ENCODE measurements at places on chromosomes 2 and 18.
A peak's percentile ranks its signal among the peaks of the same experiment; 100 is the strongest.

DNA sequence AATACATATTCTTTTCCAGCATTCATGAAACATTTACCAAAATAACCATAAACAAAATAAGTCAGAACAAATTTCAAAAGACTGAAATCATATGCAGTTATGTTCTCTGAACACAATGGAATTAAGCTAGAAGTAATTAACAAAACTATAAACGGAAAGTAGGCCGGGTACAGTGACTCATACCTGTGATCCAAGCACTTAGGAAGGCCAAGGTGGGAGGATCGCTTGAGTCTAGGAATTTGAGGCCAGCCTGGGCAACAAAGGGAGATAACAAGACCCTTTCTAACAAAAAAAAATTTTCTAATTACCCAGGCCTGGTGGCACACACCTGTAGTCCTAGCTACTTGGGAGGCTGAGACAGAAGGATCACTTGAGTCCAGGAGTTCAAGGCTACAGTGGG lies 14.9 kb downstream of the ATAD2B start:
- no peak for DNase-seq

GRCh38 chr2:230170532-230170931 lies 49.3 kb downstream of the SP110 start:
- DNase-seq: no peak

DNA sequence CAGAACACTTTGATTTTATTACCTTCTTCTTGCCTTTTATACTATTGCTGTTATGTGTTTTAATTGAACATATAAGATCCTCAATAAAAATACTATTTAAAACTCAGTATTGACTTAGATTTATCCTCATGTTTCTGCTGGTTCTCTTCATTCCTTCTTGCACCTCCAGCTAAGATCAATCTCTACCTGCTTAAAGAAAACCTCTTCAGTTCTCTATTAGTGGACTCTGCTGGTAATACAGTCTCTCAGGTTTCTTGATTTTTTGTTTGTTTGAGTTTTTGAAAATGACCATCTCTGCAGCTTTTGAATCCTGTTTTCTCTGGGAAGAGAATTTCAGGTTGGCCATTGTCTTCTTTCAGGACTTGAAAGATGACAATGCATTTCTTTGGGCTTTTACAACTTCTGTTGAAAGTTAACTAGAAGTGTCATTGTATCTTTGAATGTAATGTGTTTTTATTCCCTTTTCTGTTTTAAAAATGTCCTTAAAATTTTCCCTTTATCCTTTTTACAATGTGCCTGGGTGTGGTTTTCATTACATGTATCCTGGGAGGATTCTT lies 29.8 kb upstream of the TMEM131 start:
- DNase-seq: no peak

DNA sequence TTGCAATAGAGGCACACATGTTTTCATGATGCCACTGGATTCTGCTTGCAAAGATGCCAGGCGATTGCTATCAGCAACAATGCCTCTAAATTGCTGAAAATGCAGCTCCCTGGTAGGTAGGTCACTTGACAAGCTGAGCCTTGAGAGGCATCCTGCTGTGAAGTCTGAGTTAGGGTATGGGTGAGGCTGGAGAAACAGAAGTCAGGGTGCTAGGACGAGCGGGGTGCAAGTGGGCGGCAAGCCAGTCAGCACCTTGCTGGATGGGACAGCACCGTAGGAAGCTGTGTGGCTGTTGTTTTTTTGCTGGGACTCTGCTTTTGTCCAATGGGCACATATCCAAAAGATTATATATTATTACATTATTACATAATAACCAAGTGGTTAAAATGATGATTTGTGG lies 10.5 kb upstream of the CLIP4 start:
- no peak for DNase-seq

DNA sequence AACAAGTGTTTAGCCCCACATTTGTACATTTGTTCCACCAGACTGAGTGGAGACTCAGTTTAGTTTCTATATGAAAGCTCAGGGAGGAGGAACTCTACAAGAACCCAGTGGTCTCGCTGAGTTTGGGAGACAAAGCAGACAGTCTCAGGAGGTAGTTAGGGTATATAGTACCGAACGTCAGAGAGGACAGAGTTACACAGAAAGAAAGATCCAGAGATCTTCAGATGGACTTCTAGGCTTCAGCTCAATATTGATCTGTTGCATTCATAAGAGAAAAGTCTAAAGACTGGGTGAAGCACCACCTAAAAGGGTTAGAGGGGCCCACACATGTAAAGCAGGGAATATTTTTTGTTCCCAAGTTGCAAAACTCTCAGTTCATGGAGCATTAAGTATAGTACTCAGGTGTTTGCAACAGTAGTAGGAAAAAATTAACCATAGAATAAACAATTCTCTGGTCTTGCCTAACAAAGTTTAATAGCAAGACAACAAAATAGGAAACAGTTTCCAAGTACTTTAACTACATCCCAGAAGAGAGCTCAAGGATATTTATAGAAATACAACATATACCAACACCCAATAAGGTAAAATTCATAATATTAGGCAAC lies 4.2 kb downstream of the TFPI start:
- peak; percentile 2 for DNase-seq

DNA sequence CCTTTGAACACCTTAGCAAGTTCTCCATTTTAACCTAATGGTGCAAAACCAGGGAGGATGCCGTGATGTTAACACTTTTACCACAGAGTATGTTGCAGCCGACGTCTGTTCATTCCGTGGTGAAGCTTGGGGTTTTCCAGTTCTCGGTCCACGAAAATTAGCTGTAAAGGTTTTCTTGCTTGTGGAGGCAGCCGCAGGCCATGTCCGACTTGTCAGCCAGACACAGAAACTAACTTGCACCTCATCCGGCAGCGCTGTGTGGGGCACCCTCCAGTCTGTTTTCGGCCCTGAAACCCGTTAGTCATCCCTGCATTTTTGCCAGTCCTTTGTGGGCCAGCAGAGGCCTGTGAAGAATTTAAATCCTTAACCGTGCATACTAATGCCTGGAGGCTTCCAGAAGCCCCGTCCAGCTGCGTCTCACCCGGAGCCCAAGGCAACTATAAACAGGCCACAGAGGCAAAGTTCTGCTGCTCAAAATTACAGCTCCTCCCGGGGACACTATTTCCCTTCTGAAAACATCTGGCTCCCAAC lies 70.6 kb downstream of the SH3YL1 start:
- no peak for DNase-seq

- peak; percentile 51 for DNase-seq
These were observed 2.3 kb downstream of the ARL4C start for GRCh38 chr2:234494361-234495250.

DNA sequence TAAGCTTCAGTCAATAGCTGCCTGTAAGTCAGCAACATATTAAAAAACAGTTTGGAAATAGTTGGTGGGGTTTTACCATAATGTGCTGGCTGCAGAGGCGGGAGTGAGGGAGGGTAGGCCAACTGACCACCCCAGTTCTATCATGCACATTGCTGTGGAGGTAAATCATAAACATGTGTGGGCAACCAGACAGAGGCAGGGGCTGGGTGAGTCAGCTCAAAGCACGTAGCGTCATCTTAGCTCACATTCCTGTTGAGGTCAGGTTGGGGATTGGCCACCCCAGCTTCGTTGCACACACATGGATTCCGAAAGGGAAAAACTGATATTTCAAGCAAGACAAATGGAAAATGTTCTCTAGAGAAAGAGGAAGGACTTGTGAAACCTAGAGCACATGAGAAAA lies 19.5 kb downstream of the GPR45 start:
- DNase-seq: peak; percentile 95

GRCh38 chr18:63979409-63979920 lies 9.6 kb downstream of the SERPINB8 start:
- peak; percentile 23 for DNase-seq

Data from RCC 7860 (cell line).